T1000 (cell line): ENCODE measurements at places on chromosomes 12 and 14.

- no peak for DNase-seq
Observed at GRCh38 chr12:71858848-71859247, 19.3 kb downstream of the TBC1D15 start.

GRCh38 chr12:120943482-120943881 is 34.9 kb upstream of the HNF1A start:
- DNase-seq, result no peak

DNA sequence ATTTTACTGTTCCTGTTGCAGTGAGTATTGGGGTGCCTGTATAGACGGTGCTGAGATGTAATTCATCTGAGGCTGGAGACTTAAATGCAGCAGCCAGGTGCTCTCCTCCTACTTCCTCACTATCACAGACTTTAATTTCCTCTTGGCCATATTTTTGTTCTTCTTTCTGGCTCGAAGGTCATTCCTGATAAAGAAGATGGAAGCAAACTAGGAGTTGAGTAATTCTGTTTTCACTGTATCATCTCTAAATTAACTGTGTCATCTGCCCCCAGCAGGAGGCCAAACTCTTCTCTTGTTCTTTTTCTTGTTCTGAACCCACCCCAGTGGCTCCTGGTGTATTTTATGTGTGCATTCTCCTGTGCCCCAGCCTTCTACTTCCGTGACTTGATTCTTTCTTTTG is 141.7 kb upstream of the ARHGAP5 start:
- DNase-seq, result no peak

DNA sequence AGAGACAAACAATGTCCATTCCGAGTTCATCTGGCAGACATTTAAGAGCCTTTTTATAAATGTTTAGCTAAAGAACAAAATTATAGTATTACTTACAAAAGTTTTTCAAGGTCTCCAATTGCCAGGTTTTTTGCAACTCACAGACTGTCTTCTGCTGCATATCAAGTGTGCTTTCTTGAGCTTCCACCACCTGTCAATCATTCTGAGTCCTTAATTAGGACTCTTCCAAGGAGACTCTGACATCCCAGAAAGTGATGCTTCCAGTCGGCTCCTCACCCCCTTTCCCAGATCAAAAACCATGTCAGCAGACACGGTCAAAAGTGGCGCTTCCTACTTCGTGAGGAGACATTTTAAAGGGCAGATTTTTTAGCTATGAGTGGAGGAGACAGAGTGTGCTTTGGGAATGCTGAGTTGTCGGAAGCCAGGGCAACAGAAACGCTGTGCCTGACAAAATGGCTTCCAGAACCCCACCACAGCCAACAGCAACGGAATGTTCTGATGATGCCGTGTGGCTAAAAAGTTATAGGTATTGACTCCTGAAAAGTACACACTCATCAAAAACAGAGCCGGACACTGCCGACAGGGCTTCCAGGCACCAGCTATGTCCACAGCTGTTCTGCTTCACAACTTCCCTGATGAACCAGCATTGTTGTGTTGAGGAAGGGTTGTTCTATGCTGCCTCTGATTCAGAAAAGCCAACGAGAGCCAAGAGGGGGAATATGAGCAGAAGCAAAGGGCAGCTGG is 116.1 kb upstream of the SLC35F4 start:
- no peak for DNase-seq

GRCh38 chr12:4956054-4956453 is 46.3 kb downstream of the KCNA1 start:
- DNase-seq, result no peak

- no peak for DNase-seq
Observed at GRCh38 chr12:56521209-56521589, 421 bp upstream of the RBMS2 start.

GRCh38 chr14:75999511-76000190 is 14.1 kb downstream of the IFT43 start:
- DNase-seq, result no peak

DNA sequence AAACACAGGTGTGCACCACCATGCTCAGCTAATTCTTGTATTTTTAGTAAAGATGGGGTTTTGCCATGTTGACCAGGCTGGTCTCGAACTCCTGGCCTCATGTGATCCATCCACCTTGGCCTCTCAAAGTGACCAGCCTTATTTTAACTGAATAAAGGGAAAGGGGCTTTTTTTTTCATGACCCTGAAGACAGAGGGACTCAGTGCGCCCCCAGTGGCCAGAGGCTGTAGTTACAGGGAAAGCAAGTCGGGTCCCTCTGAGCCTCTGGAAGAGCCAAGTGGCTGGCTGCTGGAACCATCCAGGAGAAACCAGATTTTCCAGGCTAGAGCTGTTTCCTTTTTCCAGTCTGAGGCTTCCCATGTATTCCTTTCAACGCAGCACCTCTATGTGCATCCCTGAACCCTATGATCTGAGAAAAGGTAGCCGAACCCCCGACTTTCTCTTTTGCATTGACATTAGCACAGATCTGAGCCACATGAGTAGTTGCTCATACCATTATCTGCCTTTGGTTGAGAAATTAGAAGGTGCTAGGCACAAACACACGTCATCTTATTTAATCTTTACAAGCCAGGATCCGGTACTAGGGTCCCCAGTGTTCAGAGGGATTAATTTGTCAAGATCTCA is 342.7 kb downstream of the CACNA1C start:
- DNase-seq, result no peak

- no peak for DNase-seq
Observed at GRCh38 chr12:122106843-122107242, 28.3 kb downstream of the MLXIP start.
